ENCODE measurements at places on chromosomes 3 and 15.

GRCh38 chr15:70275461-70276138, 177.9 kb upstream of the TLE3 start:
- no peak for DNase-seq

GRCh38 chr3:194857469-194858113, 171.9 kb downstream of the FAM43A start:
- no peak for DNase-seq

DNA sequence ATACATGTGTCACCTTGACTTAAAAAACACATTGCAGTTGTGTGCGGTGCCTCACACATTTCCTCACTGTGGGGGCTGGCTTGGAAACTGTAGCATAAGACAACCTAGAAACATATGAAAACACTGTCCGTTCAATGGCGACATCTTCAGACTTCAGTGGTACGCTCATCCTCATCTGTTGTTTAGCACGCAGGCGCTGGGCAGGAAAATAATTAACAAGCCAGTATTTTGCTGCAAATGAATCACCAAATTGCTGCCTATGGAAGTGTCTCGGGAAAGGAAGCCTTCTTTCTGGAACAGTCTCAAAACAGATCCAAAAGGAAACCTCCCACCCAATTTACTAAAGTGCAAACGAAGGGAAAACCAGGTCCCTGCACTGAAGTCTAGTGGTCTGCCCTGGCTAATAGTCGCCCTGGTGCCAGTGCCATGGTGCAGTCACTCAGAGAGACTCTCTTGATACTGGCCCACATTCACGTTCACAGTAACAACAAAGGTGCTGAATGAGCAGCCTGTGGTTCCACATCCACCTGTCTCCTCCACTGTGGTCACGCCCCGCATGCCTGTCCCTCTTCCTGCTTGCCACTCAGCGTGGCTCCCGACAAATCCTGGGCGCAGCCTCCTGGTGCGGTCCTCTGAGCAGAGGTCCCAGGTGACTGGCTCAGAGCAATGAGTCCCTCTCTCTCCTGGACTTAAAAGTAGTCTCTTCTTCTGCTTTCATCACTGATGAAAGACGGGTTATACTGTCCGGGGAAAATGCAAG, 35.6 kb upstream of the MUC13 start:
- no peak for DNase-seq

DNA sequence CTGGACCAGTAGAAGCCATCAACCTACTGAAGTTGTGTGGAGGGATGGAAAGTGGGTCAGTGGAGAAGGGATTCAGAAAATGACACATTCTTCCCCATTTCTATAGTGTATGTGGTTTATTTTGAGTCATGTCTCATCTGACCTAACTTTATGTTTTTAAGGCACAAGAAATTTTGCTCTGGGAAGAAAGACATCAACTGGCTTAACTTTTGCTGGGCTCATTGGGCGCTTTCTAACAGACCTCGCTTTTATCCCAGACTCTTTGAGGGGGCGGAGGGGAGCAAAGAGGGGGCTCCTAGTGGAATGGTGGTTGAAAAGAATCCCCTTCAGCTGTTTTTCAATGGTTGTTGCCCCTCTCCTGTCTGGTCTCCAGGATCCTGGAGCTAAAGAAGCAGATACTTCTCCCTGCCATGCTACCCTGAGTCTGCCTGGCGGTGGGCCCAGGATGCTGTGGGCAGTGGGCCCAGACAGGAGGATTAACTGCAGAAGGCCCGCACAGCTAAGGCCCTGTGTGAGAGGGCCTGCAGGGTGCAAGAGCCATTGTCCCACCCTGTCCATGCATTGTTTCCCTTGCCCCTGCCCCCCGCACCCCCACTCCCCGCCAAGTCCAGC, 14.5 kb downstream of the CSRNP1 start:
- peak; percentile 58 for DNase-seq

GRCh38 chr3:195178124-195178910, 92.6 kb downstream of the XXYLT1 start:
- no peak for DNase-seq

- DNase-seq = no peak
Observed at GRCh38 chr3:63952248-63952594, 40.0 kb upstream of the SCAANT1 start.

DNA sequence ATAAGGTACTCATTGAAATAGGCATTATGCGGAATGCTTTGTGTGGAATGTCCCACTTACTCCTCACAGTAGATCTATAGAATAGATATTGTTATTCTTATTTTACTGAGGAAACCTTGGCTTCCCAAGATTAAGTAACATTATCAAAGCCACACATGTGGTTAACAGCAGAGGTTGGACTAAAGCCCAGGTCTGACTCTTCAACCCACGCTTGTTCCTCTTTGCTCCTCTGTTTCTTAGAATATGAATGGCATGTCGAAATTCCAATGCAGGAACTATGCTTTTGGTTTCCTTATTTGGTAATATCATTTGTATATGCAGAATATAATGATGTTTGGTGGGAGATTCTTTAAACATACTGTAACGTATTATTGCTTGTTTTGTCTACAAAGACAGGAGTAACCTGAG, 818.8 kb upstream of the LMCD1 start:
- peak; percentile 94 for DNase-seq

DNA sequence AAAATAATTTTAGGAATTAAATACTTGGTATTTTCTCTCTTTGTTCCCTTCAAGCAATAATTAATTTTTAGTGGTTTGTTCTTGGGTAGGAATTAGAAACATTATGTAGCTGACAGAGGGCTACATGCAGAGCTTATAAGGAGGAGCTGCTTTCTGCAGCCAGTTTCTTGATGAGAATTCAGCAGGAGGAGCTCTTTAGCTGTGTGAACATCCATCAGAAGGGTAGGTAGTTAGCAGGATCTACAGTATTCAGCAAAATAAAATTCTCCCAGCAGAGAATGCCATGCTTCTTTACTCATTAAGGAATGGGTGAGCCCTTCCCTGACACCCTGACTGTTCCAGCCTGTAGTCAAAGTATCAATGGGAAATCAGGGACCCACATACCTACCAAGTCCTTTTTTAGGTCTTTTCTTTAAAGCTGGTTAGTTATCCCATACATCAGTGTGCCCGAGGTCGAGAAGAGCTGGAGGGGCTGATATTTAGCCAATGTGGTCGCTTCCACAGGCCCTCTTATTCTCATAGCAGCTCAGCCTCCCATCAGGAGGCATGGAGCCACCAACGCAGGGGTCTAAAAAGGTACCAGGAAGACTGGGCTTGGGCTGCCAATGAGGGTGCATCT, 54.0 kb downstream of the KCNAB1 start:
- DNase-seq = no peak

- no peak for DNase-seq
Observed at GRCh38 chr3:11543141-11543947, 100.4 kb downstream of the VGLL4 start.

GRCh38 chr15:36831125-36831903, 251.9 kb downstream of the CDIN1 start:
- DNase-seq = peak; percentile 2

- DNase-seq = no peak
Observed at GRCh38 chr3:132624790-132625189, 27.7 kb downstream of the ACKR4 start.

GRCh38 chr3:32897001-32897601, 54.3 kb upstream of the CCR4 start:
- DNase-seq = no peak

- DNase-seq = no peak
Observed at GRCh38 chr3:129560269-129560787, 17.4 kb downstream of the H1-8 start.

DNA sequence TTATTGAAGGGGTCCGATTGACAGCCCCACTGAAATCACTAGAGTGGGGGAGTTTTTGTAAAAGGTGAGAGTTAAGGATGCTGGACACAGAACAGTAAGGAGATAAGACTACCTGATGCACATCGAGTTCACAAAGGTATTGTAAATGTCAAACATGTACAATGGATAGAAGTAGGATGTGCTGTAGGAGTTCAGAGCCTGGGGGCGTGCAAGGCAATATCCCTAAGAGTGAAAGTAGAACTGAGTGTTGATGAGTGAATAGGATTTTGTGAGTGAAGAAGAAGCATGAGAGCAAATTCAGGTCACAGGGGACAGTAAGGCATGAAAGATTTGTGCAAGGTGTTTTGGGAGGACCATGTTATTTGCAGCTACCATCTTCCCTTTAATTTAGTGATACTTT, 21.5 kb downstream of the DOCK3 start:
- no peak for DNase-seq

- no peak for DNase-seq
Observed at GRCh38 chr3:40116478-40117177, 192.9 kb upstream of the EIF1B start.

All from suppressor macrophage treated with lipopolysaccharide for 4 hours (primary cell).